HFFc6 (cell line): ENCODE measurements at places on chromosomes 5 and 9.

DNA sequence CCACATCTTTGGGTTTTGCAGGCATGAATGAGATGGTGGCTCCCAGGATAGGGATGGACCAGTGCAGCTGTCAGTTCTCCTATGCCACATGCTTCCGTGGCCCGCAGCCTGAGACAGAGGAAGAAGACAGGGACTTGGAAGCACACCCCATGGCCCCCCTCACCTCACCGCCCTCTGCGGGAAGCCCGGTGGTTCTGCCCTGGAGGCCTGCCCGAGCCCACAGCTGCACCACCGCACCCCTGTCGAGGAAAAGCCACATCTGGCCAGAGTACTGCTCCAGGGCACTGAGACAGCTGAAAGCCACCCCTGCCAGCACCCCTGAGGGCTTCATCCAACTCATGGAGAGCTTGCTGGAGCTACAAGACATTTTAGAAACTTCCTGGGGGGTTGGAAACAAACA lies 7.6 kb upstream of the TRMT10B start:
- DNase-seq = no peak

DNA sequence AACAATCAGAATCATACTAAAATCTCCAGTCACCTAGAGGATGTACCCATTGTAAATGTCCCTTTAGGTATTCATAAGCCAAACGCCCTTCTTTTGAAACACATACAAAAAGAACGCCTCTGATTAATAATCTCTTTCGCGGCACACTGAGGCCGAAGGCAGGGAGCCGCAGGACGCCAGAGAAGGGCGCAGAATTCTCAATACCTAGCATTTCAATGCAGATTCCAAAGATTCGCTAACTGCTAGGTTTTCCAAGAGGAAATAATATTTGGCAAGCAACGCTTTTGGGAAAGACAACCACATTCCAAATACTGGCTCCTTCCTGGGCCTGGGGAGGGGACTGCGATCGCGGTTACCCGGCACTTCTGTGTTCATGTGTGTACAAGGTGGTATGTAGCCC lies 203.3 kb downstream of the MEF2C start:
- DNase-seq = no peak

DNA sequence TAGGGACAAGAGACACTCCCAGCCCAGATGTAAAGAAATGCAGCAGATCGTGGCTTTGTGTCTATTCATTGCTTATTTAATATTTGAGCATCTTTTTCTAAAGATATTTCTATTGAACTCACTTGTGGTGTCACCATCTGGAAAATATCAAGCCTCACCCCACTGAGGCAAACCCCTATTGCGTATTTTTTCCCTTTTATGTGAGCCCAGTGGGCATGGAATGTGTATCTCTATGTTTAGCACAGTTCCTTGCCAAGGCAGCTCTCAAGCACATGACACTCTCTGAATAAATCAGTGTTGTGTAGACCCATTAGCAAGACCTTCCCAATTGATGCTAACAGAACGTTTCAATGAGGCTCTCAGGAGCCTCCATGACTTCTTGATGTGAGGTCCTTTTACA lies 81.6 kb downstream of the TMEM174 start:
- DNase-seq = no peak

DNA sequence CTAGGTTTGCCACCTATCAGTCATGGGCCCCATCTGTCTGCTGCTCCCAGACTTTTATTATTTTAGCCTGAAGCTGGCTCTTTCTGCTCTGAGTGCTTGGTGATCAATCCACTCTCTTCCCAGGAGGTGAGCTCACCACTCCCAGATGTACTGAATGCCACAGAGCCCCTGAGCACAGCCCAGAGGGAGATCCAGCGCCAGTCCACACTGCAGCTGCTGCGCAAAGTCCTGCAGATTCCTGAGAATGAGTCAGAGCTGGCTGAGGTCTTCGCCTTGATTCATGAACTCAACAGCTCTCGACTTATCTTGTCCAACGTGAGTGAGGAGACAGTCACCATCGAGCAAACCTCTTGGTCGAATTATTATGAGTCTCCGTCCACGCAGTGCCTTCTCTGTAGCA lies 36.0 kb downstream of the HMGXB3 start:
- peak; percentile 99 for DNase-seq

DNA sequence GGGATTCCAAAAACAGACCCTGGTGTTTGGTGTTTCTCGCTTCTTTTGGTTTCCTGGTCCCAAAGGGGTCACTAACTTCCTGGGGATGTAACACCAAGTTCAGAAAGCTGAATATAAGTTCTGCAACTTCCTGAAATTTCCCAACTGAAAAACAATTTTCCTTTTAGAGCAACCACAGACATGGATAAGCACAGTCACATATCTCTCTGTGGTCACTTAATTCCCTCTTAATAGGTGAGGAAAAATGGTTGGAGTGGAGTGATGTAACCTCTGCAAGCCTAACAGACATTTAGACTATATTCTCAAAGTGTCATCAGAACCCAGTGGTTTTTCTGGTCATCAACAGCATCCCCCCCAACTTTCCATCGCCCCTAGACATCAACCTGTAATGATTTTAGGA lies 135.3 kb downstream of the PRELID2 start:
- DNase-seq = no peak

GRCh38 chr9:16598316-16598715 lies 272.2 kb downstream of the BNC2 start:
- no peak for DNase-seq

GRCh38 chr5:37859805-37860204 lies 20.0 kb upstream of the GDNF start:
- DNase-seq = no peak

- no peak for DNase-seq
These were observed 127.6 kb downstream of the GADD45G start for GRCh38 chr9:89732295-89732938.

DNA sequence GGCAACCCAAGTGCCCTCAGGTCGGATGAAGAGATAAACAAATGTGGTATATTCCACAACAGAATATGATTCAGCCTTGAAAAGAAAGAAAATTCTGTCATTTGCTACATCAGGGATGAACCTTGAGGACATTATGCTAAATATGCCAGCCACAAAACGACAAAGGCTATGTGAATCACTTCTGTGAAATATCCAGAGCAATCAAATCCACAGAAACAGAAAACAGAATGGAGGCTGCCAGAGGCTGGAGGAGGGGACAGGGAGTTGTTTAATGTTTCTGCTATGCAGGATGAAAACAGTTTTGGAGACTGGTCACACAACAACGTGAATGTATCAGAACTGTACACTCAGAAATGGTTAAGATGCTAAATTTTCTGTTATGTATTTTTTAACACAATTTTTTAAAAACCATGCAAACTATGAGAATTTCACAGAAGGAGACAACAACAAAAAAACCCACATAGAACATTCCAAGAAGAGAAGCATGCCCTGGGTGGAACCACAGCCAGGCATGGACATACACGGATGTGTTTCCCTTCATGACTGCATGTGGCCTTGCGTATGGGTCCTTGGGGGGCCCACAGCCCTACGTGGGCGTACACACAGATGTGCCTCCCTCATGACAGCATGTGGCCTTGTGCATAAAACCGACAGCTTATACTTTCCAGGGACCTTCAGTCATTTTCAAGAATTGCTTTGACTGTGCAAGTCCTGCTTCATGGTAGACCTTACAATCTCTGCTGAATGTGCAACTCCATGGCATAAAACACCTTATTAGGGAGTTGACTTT lies 146.7 kb downstream of the ROR2 start:
- DNase-seq = peak; percentile 76

- DNase-seq = peak; percentile 66
These were observed 36.7 kb upstream of the TIFAB start for GRCh38 chr5:135488727-135489465.

DNA sequence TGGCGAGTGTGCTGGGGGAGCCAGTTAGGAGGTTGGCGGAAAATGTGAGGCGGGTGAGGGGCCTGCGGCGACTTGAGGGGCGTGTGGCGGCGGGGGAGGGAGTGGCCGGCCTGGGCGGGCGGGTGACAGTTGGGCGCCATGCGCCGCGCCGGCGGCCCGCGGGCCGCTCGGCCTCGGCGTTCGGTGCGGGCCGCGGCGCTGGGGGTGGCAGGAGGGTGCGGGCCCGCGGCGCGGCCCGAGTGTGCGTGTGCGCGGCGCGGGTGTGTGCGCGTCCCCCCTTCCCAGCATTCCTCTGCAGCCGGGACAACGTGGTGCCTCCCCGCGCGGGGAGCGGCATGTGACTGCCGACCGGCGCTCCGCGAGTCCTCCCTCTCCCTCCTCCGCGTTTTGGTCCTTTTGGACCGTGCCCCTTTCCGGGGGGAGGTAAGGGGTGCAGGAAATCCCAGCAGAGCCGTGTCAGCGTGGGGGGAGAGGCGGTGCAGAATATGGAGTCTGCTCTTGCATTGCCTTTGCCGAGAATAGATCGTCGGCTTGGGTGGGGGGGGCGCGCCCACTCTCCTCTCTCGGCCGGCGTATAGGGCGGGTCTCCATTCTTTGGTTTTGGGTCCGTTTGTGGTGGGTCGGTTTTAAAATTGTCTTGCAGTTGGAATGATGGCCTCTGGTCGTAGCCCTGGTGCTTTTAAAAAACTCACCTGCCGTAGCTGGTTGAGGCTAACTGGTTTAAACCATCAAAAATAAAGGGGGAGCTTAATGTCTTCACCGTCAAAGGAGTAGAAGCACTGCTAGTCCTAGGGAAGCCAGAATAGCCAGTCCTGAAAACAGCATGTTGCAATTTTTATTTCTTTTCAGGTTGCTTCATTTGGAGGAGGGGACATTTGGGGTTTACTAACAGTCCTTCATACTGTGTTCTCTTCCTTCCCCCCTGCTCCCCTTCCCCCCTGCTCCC lies 2.0 kb downstream of the LARP1 start:
- DNase-seq = no peak

DNA sequence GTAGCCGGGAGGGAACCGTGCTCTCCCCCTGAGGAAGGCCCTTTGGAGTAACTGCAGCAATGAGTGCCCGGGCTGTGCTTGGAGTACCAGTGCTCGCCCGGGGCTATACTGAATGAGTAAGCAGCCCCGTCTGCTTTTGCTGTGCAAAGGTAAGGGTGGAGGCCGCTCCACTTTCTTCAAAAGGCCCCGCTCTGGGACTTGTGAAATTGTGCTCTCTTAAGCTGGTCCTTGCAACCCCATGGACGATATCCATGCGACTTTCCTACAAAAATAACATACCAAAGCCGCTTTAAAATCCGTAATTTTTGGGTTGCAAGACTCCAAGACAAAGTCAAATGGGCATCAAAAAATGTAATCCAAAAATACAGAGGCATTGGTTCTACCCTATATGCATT lies 578 bp upstream of the TNFAIP8 start:
- no peak for DNase-seq

DNA sequence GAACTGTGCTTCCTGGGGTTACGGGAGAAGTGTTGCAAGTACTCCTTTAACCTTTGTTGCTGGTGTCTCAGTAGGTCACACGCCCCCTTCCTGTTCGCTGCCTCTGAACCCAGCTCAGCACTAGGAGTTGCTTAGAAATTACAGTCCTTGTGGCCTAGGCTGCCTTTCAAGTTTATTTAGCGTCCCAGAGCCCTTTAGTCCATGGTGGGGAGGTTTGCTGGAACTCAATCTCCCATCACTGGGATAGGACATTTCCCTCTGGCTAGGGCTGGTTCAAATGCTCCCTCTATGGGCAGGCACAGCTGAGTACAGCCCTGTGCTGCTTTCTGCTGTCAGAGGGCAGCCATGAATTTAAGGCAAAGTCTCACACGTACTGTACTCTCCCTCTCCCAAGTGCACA lies 4.7 kb downstream of the IFNA8 start:
- no peak for DNase-seq

- peak; percentile 33 for DNase-seq
These were observed 69.6 kb upstream of the SLC30A5 start for GRCh38 chr5:69024241-69024651.

GRCh38 chr9:29078063-29078666 lies 1504.9 kb upstream of the C9orf72 start:
- peak; percentile 0 for DNase-seq

GRCh38 chr5:111731638-111732037 lies 25.4 kb downstream of the NREP start:
- DNase-seq = no peak

DNA sequence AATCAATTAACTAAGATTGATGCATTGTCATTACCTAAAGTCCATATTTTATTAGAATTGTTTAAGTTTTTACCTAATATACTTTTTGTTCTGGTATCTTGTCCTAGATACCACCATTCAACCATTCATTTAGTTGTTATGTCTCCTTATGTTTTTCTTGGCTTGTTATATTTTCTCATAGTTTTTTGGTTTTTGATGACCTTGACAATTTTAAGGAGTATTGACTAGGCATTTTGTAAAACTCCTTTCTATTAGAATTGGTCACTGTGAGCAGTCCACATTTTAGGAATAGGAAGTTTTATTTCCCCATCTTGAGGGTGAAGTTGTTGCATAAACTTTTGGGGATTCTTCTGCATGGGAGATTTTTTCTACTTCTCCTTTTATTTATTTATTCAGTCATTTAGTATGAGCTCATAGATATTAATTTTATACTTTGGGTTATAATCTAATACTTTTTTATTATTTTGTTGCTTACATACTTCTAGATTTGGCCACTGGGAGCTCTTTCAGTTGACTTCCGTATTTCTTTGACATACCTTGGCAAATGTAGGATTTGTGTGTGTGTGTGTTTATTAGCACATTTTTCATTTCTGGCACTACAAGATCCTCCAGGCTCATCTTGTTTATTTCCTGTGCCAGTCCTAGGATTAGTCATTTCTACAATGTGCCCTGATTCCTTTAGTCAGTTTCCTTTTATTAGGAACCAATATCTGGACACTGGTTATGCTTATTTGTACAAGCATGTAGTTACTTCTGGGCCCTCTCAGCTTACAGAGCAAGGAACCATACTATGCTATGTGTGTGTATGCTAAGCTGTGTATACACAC lies 134.9 kb upstream of the CDKN2B start:
- no peak for DNase-seq
